Inflammatory macrophage treated with lipopolysaccharide for 4 hours (primary cell): ENCODE measurements at places on chromosomes 2 and 18.

DNA sequence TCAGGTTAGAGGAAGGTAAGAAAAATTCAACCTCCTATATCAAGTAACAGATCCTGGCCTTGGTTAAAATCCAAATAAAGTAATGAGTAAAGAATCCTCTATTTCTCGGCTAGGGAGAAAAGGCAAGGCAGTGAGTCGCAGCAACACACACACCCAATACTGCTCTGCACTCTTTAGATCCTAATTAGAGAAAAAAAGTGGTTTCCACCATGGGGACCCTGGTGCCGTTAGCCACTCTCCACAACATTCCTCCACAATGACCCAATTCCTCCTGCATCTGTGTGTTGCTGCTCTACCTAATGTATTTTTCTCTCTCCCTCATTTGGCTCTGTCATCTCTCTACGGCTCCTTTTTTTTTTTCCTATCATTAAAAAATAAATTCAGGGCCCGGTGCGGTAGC, 462.7 kb downstream of the METTL4 start:
- DNase-seq = no peak

DNA sequence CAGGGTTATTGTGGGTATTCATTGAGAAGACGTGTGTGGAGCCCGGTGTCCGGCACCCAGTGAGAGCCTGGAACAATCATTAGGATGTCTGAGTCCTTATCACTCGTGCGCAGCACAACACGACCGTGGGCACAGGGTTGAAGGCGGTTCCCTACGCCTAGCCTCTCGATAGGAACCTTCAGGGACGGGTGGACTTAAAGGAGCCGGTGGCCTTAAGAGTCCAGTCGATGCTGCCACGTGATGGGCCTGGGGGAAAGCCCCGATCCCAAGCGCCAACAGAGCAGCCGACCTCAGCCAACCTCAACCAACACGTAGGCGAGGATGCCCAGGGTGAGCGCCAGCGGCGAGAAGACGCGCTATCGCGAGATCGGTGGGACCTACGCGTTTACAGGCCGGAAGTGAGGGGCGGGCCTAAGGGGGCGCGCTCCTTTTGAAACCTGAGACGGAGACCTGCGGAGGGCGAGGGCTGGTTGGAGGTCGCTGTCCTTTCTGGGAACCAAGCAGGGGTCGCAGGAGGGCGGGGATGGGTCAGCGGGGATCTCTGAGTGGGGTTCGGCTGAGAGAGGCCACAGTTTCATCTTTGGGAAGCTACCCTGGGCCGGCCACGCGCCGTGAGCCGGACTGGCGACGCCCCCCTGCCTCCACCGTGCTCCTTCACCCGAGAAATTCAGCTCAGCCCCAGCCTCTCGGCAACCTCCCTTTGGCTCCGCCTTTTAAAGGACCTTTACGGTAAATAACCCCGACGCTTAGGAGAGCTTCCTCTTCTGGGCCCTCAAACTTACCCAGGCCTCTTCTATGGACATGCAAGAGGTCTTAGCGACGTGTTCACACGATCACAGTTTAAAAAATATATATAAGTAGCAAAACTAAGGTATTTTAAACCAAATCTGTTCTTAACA, 28.3 kb downstream of the WNT10A start:
- peak; percentile 93 for DNase-seq

DNA sequence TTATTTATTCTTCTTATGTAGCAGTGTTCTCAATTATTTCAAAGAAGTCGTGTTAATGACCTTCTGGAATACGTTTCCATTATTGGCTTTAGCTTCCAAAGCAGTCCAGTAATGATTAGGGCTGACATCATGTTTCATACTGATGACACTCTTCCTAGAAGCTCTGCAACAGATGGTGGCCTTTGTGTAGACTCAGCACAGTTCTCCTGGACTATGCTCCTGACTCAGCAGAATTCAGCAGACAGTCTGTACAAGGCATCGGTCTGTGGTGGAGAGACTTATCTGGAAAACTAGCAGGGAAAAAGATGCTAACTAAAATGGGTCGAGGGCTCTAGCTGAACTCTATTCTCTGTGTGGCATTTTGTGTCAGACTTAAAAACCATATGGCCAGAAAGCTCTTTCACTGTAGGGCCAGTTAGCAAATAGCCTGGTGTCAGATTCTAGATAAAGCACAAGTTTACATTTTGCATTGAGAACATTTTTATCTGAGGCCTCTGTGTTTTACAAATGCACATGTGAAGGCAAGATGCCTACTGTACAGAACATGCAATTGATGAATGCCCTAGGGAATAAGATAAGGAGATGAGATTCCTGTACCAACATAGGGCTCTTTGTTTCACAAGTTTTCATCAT, 35.1 kb downstream of the GULP1 start:
- DNase-seq = no peak

DNA sequence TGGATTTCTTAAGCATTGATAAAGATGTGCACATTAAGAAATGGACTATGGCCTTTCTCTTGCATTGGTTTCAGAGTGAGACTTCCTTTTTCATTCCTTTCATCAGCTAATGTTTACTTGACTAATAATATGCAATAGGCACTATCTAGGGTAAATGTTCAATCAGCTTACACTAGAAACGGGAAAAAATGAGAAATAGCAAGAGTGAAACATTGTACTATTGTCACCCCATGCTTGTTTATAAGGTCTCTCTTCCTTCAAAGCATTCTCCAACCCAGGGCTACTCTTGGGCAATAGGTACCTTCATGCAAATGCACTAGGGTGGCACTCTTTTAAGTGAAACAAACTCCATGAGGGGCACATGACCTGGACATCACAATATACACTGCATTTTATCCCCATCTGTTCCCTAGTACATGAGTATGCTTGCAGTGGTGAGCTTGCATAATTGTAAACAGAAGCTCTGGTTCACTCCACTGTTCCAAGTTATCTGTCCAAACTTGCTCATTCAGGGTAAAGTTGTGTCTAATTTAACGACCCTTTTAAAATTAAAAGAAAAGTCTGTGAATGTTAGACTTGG, 402.3 kb downstream of the ERBB4 start:
- no peak for DNase-seq

DNA sequence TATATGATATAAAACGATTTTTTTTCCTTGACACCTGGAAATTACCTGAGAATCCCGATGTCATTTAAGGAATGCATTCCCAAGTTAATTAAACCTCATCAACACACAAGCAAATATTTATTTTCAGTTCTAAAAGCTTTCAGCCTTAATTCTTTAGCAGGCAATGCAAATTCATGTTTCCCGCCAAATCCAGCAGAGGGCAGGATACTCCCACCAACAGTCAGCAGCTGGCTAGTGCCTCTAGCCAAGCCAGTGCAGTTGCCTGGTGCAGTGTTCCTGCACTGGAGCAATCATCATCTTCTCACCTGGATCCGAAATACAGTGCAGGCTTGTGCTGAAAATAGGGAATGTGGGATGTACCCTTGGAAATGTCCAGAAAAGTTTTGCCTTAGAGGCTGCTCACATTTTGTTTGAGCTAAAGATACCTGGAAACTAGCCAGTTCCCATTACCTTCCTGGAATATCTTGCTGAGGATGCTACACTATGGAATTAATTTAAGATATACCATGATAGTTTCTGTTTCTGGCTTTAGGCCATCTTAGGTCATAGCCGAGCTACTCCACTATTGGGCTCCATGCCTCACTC, 48.4 kb upstream of the CYTIP start:
- peak; percentile 64 for DNase-seq

GRCh38 chr18:6561420-6561861, 146.7 kb upstream of the L3MBTL4 start:
- DNase-seq = no peak

DNA sequence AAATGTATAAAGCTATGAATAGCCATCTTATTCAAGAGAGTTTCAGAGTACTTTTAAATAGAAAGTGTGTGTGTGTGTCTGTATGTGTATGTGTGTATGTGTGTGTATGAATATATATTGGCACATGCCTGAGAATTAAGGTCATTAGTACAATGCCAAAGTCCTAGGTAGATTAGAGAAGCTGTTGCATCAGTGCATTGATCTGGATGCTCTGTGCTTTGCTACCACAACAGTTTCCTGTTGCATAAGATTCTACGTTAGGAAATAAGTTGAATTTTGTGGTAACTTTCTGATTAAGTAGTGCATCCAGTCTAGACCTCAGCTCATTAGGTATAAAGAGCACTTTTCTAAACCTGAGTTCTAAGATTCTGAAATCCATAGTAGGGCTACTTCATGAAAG, 1102.8 kb upstream of the KLHL29 start:
- DNase-seq = peak; percentile 60

- no peak for DNase-seq
Observed at GRCh38 chr2:178882666-178883440, 75.6 kb upstream of the TTN start.

DNA sequence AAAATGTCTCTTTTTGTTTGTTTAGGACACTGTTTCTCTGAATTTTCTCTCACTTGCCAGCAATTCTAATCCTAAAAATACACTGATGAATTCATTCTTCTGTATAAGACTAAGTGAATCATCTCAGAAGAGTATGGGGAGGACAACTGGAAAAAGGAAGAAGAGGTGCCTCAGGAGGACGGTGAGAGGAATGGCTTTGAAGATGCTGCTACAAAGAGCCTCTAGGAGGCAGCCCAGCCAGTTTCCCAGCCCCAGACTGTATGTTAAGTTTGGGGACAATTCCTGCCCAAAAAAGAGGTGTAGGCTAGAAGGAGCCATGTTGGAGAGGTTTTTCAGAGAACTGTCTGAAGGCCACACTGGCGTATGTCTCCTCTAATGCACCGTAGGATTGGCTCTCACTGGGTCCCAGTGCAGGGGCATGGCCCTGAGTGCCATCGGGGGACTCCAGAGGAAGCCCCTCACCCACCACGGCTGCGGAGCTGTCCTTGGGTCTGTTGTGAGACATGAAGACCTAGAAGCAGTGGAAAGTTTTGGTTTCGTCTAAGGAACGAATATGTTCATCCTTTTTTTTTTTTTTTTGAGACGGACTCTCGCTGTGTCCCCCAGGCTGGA, 3.1 kb upstream of the SDC1 start:
- DNase-seq = no peak

- DNase-seq = peak; percentile 15
Observed at GRCh38 chr2:227413371-227413770, 25.6 kb upstream of the SCYGR1 start.

DNA sequence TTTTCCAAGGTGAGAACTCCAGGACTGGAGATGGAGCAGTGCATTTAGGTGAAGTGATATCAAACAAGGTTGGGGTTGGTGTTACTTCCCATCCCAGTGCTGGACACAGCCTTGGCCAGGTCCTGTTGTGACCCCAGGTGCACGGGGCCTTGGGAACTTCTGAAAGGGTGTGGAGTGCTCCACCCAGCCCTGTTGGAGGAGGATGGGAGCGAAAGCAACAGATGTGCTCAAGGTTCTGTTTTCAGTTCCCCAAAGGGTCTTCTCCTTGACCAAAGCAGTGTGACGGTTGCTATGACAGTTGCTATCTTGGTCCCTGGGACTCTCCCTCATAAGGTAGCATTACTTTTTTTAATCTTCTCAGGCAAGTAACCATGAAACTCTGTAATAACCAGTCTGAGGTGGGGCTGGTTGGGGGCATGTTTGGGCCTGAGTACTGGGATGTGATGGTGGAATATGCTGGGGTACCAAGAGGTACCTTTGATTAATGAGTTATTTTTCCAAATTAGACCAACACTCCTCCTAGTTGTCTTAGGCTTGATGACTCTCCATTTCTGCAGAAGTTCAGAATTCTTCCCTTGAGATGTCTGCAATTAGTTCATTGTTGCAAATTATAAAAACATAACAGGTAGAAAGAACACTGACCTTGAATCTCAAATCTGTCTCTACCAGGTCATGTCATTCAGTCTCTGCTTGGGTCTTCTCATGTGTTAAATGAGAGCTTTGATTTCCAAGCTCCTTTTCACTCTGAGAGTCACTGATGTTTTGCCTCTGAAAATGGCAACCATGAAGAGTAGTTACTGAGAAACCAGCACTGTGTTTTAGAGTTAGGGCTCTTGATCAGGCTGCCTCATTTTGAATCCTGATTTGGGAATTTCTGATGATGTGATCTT, 154.5 kb downstream of the RPIA start:
- no peak for DNase-seq

- no peak for DNase-seq
Observed at GRCh38 chr2:142822190-142822589, 55.3 kb upstream of the KYNU start.

- DNase-seq = no peak
Observed at GRCh38 chr2:142750858-142751257, 126.6 kb upstream of the KYNU start.

DNA sequence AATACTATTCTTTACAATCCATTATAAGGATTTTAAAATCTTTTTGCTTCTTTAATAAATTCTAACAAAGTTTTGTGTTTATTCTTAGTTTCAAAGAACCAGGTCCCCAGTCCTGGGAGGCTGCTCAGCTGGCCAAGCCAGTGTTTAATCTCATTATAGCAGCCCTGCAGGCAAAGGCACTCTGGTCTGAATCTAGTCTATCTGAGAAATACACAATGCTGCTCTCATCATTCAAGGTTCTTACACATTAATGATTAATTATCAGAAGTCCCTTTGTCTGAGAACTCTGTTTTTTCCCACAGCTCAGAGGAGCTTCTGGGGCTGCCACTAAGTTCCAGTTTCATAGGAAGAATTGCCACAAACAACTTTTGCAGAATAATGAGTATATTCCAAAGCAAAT, 27.7 kb downstream of the KCTD18 start:
- no peak for DNase-seq

GRCh38 chr2:105176429-105176828, 65.1 kb upstream of the GPR45 start:
- no peak for DNase-seq

GRCh38 chr2:222294996-222295367, 3.8 kb downstream of the PAX3 start:
- DNase-seq = no peak

DNA sequence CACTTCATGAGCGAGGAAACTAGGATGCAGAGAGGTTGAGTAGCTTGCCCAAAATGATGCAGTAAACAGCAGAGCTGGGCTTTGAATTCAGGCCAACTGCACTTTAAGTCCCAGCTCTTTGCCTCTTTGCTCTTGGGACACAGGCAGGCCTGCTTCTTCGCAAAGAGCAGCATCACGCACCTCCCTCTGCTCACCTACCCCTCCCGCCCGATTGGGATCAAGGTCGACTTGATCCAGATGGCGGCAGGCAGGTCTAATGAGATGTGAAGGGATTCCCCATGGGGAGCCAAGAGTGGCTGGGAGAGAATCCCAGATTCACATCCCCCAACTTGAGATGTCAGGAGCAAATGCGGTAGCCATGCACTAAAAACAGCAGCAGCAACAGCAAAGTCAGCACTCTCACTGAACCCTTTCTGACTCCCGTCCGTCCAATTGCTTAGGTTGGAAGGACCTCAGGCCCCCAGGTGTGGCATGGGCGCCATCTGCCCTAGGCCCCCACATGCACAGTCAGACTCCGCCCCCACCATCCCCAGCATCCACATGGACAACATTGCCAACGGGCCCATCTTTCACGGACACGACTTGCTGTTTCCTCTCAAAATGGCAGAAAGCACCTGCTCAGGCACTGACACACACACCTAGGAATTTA, 84.3 kb upstream of the MAP4K4 start:
- DNase-seq = no peak

GRCh38 chr2:162060532-162060931, 13.5 kb downstream of the DPP4 start:
- no peak for DNase-seq

- DNase-seq = no peak
Observed at GRCh38 chr2:45960057-45960863, 308.8 kb downstream of the PRKCE start.

- no peak for DNase-seq
Observed at GRCh38 chr18:43705850-43706249, 428.6 kb upstream of the SYT4 start.
